ENCODE measurements at places on chromosomes 6 and 20.

GRCh38 chr6:110140650-110141049 lies 38.8 kb downstream of the WASF1 start:
- DNase-seq = no peak

DNA sequence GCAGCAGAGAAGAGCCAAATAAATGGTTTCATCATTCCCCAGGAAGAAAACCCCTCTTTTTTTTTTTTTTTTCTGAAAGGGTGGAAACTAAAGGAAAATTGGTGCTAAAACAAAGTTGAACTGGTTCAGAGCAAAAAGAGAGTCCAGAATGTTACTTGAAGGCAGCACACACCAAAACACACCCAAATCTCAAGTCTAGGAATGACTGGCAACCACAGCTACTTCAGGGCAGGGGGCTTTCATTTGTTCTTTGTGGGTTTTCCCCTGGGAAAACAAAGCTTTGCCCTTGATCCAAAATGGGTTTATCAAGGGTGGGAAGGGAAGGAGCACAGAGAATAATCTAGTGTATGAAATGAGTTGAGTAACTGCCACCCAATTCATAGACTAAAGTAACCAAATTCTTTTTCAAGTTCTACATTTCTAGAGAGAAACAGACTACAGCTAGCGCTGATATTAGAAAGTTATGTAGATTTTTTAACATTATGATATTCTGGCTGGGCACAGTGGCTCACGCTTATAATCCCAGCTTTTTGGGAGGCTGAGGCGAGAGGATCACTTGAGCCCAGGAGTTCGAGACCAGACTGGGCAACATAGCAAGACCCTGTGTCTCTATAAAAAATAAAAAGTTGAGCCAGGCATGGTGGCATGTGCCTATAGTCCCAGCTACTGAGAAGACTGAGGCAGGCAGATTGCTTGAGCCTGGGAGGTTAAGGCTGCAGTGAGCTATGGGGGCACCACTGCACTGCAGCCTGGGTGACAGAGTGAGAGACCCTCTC lies 119.8 kb downstream of the NFATC2 start:
- no peak for DNase-seq

- DNase-seq = no peak
These were observed 11.5 kb downstream of the ADGRG6 start for GRCh38 chr6:142313284-142313683.

DNA sequence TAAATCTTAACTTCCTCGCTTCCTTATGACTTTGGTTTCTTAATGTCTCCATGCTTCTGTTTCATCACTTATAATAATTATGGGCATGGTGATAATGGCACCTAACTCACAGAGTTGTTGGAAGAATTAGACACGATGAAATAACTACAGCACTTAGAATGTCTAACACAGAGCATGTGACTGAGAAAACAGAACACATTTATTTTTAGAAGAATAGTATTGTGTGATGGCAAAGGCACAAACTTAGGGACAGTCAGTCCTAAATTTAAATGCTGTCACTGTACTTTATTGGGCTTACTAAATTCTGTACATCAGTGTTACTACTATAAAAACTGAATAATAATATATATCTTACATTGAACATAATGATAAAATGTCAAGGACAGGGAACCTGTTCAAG lies 391.1 kb upstream of the JAG1 start:
- DNase-seq = no peak

DNA sequence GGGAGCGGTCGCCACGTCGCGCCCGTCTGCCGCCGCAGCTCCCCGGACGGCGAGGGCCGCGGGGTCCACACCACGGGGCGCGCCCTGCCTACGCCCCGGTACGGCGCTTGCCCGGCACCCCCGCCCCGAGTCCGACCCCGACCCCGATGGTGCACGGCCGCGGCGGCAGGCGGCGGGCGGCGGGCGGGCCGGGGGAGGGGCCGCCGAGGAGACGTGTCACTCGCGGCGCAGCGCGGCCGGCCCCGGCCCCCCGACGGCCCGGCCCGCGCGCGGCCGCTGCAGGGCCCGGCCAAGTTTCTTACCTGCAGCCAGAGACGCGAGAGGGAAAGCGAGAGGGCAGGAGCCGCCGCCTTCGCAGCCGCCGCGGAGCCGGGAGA lies 328 bp downstream of the RRBP1 start:
- DNase-seq = no peak

DNA sequence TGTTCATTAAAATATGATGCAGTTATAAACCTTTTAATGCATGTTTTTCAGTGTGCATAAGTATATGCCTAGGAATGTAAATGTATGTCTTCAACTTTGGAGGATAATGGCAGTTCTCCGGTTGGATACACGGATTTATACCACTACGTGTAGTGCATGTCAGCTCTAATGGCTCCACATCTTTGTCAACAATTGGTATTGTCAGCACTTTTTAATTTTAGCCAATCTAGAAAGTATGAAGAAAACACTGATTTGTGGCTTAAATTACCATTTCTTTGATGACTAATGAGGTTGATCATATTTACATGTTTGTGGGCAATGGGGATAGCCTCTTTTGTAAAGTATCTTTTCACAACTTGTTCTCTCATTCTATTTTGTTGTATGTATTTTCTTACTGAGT lies 10.9 kb upstream of the RAB32 start:
- no peak for DNase-seq

DNA sequence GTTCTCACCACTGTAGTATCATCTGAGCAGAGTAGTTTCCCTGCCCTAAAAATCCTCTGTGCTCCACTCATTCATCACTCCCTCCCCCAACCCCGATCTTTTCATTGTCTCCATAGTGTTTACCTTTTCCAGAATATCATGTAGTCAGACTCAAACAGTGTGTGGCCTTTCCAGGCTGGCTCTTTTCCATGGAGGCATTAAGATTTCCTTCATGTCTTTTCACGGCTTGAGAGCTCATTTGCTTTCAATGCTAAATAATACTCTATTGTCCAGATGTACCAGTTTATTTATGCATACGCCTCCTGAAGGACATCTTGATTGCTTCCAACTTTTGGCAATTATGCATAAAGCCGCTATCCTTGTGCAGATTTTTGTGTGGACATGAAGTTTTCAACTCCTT lies 235.8 kb downstream of the PHACTR1 start:
- no peak for DNase-seq

DNA sequence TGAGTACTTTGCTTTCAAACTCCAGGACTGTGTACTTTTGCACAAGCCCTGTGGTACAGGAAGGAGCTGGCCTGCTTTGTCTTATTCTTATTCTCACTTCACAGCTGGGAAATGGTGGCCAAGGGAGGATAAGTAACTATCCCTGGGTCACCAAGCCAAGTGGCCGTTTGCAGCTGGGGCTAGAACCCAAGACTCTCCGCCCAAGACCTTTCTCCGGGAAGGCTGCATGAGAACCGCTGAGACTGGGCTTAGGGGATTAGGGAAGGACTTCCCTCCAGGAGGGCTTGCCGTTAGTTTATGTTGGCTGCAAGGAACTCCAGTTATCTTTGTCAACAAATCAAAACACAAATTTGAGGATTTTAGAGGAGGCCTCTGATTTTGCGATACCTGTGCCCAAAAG lies 343.2 kb upstream of the RNF24 start:
- DNase-seq = no peak

DNA sequence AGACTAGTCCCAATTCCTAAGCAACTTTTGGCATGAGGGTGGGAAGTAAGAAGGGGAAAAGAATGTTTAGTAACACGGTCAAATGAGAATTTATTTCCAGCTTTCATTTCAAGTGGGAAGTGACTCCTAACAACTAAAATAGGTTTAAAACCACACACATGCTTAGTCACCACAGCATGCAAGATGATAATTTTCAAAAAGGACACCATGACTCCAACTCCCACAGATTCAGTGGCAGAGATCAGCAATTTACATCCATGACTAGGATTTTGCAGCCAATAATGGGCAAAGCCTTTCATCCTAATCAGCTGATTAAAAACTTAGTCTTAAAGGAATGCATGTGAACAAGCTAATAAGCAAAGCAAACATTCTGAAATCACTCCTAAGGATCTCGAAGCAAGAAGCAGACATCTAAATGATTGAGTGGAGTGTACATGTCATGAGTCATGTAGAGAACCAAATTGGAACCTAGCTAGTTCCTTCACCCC lies 48.1 kb upstream of the GCLC start:
- no peak for DNase-seq

- DNase-seq = no peak
These were observed 12.4 kb upstream of the MAP3K4 start for GRCh38 chr6:160979061-160979708.

DNA sequence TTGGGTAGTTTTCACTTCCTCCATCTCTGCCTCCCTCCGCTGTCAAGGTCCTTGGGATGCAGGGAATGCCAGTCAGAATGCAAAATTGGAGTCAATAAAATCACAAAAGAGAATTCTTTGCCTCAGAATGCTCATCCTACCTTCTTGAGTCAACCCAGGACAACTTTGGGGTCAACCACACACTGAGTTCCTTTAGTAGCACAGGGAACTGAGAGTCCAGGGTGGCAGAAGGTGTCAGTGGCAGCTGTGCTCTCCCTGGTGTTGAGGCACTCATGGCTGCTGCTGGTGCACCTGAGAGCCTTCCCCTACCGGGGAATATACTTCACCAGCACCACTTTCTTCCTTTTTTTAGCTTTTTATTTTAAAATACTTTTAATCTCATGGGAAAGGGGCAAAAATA lies 829 bp upstream of the NOTCH4 start:
- no peak for DNase-seq

DNA sequence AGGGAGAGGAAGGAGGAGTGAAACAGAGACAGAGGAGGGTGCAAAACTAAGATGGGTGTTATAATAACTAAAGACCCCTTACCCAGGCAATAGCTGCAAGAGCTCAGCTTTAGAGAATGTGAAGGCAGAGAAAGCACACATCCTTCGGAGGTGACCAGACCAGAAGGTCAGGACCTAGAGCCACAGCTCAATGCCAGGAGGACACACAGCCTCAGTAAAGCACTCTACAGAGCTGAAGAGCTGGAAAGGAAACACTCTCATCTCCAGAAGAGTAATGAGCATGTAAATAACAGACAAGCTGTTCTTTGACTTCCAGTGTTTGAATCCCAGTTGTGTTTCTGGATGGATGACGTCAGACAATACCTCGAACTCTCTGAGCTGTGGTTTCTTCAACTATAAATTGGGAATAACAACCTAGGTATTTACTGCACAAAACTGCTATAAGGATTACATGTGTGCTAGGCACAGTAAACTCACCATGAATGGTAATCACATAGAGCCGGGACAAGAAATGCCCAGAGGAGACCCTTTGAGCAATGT lies 63.2 kb downstream of the MAP3K5 start:
- no peak for DNase-seq

GRCh38 chr6:6614096-6614982 lies 25.8 kb downstream of the LY86 start:
- DNase-seq = no peak

DNA sequence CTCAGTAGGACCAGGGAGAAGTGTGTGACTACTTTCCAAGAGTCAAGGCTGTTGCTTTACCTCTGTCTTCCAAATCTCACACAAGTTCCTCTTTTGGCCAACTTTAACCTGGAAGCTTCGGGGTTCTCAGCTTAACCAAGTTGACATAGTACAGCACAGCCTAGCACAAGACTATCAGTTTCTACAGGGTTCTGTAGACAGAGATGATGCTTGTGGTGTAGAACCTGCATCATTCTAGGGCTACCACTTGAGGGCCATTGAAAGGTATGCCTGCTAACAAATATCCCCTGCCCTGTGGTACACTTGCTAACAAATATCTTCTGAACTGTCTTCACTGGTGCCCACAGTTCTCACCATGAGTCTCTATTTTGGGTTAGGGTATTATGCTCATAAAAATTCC lies 62.0 kb upstream of the MAP3K7 start:
- DNase-seq = no peak

GRCh38 chr6:36928547-36928918 lies 26.0 kb upstream of the PI16 start:
- DNase-seq = no peak

DNA sequence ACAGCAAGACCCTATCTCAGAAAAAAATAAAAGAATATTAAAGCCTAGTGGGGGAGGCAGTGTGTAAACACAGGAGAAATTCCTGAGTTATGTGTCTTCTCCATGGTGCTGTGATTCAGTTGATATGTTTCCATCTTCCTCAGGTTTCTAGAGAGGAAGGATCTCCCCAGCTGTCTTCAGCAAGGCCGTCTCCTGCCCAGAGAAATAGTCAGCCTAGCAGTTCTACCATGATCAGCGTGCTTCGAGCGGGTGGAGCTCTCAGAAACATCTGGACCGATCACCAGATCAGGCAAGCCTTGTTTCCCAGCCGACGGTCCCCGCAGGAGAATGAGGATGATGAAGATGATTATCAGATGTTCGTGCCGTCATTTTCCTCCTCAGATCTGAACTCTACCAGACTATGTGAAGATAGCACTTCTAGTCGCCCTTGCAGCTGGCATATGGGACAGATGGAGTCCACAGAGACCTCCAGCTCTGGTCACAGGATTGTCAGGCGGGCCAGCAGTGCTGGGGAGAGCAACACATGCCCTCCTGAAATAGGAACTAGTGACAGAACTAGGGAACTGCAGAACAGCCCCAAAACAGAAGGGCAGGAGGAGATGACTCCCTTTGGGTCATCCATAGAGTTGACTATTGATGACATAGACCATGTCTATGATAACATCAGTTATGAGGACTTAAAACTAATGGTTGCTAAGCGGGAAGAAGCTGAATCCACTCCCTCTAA lies 34.9 kb upstream of the MTHFD1L start:
- no peak for DNase-seq

DNA sequence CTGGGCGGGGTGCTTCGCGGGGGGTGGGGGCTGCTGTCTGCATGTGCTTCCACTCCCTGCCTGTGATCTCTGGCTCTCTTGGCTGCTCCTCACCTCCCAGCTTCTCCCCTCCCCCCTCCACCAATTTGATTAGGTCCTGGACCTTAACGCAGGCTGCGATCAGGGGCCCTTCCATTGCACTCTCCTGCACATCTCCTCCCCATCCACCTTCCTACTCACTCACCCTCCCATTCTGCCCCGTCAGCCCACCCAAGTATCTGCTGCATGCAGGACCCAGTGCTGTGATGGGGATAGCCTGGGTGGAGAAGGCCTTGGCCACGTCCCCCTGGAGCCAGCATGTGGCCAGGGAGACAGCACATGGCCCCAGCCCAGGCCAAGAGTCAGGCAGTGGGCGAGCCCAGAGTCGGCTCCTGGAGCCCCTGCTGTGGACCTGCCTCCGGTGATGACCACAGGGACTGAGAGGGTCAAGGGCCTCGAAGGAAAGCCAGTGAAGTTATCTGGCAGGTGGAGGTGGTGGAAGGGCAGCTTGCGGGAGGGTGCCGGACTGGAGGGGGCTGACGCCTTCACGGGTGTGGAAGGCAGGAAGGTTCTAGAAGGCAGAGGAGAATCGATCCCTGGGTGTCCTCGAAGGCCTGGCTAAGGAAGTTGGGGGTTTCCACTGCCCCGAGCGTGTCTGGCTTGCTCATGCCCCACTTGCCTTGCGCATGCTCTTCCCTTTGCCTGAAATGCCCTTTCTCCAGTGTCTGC lies 40.7 kb downstream of the SRC start:
- DNase-seq = no peak

- DNase-seq = no peak
These were observed 183.2 kb downstream of the TINAG start for GRCh38 chr6:54491431-54491830.
